ENCODE measurements at places on chromosomes 4 and X.

GRCh38 chrX:130563476-130563875 lies 161.7 kb downstream of the RBMX2 start:
- DNase-seq: no peak

DNA sequence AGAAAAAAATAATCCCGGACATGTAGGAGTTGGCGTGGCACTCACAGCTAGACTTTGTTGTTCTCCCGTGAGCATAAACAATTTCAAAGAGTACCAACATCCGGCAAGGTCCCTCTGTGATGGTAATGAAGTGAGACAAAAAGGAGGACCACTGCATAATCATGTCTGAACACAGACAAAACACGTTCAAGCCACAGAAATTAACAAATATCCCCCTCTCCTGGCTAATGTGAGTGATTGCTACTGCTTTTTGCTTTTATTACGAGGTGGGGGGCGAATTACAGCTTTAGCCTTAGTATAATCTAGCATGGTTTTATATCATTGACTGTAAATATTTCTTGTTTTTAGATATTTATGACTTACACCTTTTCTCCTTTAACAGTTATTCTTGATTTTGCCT lies 118.5 kb downstream of the PLS3 start:
- DNase-seq: peak; percentile 36

DNA sequence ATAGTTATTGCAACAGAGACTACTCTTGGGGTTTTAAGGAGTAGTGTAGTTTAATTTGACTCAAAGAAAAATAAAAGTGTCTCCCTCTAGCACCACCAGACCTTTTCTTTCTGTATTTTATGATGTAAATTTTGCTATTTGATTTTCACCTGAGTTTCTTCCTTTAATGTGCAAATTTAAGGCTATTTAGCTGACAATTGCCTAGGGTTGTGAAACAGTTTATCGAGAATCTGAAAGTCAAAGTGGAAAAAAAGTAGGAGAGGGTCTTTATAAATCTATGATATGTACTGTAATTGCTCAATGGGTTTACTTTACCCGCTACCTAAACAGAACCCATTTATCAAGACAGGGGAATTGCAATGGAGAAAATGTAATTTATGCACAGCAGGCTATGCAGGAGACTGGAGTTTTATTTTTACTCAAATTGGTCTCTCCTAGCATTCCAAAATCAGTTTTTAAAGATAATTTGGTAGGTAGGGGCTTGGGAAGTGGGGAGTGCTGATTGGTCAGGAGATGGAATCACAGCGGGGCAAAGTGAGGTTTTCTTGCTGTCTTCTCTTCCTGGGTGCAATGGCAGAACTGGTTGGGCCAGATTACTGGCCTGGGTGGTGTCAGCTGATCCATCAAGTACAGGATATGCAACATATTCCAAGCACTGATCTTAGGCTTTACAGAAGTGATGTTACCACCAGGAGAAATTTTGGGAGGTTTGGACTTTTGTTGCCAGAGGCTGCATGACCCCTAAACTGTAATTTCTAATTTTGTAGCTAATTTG lies 228.6 kb upstream of the TACR3 start:
- no peak for DNase-seq

DNA sequence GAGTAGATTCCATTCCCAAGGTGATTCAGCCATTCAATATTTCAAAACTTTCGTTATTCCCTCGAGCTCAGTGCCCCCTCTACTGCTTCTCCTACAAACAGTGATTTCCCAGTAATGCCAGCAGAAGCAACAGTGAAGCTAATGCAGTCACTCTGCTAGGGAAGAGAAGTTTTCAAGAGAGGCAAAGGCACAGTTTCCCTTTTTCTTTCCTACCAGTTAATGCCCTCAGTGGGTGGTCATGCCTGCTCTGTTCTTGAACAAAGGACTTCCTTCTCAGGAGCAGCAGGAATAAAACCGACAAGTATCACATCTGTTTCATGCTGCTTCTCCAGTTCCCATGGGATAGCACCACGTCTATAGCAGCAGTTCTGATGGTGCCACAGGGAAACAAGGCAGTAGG lies 317.2 kb downstream of the TENM3 start:
- DNase-seq: peak; percentile 52

GRCh38 chr4:179467878-179468277 lies 2025.6 kb upstream of the AGA start:
- no peak for DNase-seq

All from NCI-H2081 (cell line).